ENCODE measurements at places on chromosomes 7 and 10.

- DNase-seq, result no peak
Observed at GRCh38 chr7:133784486-133785001, 342.6 kb upstream of the LRGUK start.

DNA sequence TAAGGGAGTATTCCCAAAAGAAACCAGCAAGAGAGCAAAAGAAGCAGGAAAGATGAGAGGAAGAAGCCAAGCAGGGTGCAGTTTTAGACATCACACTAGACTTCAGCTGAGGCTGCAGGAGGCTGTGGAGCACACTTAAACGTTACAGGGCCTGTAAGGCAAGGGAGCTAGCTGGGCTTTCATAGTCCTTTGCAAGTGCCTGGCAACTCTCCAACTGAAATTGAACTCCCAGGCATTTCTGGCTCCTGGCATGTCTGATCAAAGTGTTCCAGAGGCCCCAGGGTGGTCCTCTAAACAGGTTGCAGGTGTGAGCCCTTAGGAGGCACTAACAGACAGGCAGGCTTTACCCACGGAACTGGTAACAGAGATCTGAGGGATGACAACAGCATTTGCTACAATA lies 750.2 kb downstream of the XPNPEP1 start:
- no peak for DNase-seq

DNA sequence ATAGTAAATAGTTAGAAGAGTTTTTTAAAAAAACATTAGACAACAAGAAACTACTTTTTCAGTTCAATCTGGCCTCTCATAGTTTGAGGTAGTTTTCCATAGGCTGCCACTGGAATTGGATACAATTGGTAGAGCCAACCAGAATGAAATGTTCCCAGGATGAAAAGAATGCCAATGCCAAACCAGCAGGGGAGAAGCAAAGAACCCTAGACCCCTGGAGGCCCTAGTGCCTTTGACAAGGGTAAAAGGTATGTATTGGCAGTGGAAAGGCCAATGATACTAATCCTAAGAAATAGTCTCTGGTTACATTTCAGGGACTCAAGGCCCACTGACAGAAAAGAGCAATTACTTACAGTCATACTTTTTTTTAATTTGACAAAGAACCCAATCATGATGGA lies 77.4 kb upstream of the SEM1 start:
- DNase-seq, result no peak

GRCh38 chr10:8511026-8511425 lies 456.5 kb downstream of the GATA3 start:
- DNase-seq, result no peak

- DNase-seq, result peak; percentile 30
Observed at GRCh38 chr10:127243490-127244272, 47.3 kb upstream of the INSYN2A start.

- no peak for DNase-seq
Observed at GRCh38 chr10:44066527-44067255, 318.2 kb downstream of the CXCL12 start.

GRCh38 chr7:130741331-130741995 lies 7.5 kb upstream of the KLF14 start:
- no peak for DNase-seq

DNA sequence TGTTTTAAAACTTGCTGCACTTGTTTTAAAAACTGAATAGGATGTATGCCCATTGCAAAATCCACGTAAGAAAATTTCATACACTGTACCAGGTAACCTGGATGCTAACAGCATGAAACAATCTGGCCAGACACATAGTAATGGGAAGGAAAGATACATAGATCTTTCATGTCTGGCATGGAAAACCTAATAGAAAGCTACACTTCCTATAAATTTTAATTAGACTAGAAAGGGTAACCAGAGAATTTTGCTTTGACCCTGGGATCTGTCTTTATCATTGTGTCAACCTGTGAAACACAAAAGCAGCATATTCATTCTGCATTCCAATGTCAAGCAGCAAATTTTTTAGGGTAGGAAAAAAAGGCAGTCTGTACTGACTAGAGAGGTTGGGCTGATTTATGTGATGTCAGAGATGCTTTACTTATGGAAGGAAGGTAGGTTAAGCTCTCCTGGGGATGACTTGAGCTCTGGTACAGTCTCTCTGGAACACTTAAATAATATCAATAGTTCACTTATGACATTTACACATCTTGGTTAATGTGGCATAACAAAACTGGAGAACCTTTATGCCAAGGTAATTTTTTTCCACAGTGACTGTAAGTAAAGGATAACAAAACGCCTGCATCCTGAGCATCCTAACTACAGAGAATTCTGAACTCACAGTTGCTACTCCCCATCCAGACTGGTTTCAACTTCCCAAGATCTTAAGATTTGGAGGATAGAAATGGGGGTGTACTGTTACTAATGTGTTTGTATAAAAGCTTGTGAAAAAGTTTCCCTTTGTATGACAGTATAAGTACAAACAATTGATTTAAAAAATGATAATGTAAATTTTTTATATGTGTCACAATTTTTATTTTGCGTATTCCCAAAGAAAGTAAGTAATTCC lies 44.7 kb downstream of the DOCK4 start:
- DNase-seq, result no peak

DNA sequence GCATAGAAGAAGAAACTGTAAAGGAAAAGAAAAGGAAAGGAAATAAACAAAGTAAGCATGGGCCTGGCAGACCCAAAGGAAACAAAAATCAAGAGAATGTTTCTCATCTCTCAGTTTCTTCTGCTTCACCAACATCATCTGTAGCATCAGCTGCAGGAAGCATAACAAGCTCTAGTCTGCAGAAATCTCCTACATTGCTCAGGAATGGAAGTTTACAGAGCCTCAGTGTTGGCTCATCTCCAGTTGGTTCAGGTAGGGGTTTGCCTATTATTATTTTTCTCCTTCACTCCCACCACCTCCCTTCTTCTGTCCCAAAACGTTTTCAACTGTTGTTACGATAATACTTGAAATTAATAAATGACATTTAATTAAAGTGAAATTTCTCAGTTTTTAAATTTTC lies 139.6 kb downstream of the MLLT10 start:
- DNase-seq, result no peak

GRCh38 chr7:45001138-45001694 lies 1.2 kb downstream of the CCM2 start:
- DNase-seq, result no peak

- DNase-seq, result no peak
Observed at GRCh38 chr7:156639426-156640256, 933 bp upstream of the RNF32 start.

DNA sequence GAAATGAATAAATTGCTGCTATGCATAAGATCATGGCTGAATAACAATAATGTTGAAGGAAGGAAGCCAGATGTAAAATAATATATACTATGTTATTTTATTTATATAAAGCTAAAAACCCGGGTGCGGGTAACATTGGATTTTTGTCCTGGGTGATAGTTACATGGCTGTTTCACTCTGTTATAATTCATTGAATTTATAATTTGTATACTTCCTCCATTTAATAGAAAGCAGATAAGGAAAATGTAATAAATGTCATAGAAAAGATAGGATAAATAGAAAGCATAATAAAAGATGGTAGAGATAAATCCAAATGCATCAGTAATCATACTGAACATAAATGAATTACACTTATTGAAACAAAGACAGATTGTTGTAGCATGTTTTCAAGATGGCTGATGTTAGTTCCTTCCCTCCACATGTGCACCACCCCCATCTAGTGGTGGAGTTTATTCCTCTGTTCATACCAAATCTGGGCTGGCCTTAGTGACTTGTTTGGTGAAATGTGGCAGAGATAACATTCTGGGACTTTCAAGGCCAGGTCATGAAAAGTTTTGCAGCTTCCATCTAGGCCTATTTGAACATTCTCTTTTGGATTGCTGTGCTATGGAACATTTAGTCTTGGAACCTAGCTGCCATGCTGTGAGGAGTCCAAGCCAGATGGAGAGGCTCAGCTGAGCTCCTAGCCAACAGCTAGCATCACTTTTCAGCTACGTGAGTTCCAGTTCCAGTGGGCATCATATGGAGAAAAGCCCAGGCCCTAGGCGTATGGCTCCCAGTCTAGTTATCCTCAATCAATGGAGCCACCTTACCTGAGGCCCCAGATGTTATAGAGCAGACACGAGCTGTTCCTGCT lies 46.9 kb downstream of the AHCYL2 start:
- DNase-seq, result peak; percentile 67

DNA sequence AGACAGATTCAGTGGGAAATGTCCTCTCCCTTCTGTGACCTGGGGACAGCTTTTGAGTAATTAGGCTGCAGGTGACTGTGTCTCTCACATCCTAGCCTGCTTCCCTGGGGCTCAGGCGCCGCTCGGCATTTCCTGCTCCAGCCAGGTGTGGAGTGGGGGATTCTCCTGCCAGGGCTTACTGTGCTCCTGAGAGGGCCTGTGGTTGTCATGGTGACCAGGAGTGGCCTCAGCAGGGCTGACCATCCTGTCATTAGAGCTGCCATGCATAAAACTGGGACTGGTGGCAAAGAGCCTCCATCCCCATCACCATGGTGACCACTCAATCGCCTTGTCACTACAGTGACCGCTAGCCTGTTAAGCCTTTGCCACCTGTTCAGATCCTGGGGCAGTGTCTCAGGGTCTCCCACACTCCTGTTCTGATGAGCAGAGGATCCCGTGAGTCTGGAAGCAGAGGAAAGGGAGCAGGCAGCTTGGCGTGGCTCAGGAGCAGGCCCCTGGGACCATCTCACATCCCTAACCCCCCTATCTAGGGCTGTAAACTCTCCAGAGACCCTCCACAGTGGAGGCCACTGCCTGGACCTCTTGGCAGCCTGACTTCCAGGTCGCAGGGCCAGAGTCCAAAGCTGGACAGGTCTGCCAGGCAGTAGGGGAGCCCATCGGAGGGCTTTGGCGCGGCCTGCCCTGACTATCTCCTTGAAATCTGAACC lies at the start of gene GCK:
Gene GCK, minus strand, starts transcription at position 154 of the 707 bp plus-strand sequence. CDS start 486 bp downstream, outside the sequence.
- DNase-seq, result no peak

DNA sequence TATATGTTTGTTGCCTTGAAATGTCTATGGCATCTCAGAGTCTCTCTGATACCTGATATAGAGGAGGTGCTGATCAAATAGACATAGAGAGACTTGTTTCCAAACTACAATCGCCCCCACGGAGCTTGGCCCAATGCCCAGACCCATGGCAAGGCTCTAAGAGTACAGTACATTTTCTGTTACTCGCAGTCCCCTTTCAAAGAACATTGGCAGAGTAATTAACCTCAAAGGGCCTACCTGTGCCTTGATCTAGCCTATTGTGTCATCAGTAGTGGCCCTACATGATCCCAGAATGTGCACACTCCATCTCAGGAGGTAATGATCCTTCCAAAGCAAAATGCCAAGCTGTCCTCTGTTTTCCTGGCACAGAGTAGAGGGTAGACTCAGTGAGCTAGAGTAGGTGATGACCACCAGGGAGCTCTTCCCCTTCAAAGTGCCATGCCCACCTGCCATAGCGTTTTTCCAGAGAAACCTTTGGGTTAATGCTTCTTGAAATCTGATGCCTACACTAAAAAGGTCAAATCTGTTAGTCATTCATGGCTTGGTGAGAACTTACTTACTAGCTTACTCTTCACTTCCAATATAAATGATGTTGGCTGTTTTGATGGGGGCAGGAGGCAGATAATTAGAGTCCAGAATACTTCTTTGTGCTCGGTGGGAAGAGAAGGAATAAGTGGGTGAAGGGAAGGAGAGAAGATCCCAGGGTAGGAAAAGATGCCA lies 41.2 kb upstream of the ACSL5 start:
- DNase-seq, result no peak

DNA sequence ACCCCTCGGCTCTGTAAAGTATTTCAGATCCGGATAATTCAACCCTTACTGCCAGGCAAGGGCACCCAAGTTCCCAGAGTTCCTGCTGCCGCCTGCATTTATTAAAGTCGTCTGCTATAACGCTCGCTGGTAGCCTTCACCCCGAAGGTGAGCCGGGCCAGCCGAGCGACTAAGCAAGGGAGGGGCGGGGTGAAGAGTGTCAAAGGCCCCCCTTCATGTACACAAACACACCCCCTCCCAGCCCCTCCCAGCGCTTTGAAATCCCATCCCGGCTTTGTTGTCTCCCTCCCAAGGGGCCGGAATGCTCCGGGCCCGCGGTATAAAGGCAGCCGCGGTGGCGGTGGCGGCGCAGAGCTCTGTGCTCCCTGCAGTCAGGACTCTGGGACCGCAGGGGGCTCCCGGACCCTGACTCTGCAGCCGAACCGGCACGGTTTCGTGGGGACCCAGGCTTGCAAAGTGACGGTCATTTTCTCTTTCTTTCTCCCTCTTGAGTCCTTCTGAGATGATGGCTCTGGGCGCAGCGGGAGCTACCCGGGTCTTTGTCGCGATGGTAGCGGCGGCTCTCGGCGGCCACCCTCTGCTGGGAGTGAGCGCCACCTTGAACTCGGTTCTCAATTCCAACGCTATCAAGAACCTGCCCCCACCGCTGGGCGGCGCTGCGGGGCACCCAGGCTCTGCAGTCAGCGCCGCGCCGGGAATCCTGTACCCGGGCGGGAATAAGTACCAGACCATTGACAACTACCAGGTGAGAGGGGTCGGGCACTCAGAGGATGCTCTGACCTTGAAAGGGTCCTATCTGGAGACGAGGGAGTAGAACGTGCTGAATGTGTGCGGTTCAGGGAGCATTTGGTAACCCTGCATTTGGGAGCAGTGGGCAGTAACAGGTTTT lies at the start of gene DKK1:
Gene DKK1, plus strand, starts transcription at position 349 of the 889 bp plus-strand sequence. Its CDS starts 154 bp downstream, at position 503.
- peak; percentile 76 for DNase-seq

DNA sequence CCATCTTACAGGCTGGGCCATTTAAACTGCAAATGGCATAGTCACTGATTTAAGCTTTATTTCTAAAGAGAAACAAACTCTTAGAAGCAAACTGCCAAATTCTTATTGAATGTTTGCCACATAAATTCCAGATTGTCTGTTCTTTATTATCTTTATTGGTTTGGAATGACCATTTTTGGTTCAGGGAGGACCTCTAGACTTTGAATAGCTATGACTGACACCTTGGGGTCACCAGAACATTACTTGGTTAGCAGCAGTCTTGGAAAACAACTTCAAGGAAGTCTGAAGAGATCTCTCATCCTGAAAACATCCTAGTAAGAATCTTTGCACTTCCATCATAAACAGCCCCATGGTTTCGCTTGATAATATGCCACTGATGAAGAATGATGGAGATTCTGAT lies 197.1 kb downstream of the SUGCT start:
- no peak for DNase-seq

DNA sequence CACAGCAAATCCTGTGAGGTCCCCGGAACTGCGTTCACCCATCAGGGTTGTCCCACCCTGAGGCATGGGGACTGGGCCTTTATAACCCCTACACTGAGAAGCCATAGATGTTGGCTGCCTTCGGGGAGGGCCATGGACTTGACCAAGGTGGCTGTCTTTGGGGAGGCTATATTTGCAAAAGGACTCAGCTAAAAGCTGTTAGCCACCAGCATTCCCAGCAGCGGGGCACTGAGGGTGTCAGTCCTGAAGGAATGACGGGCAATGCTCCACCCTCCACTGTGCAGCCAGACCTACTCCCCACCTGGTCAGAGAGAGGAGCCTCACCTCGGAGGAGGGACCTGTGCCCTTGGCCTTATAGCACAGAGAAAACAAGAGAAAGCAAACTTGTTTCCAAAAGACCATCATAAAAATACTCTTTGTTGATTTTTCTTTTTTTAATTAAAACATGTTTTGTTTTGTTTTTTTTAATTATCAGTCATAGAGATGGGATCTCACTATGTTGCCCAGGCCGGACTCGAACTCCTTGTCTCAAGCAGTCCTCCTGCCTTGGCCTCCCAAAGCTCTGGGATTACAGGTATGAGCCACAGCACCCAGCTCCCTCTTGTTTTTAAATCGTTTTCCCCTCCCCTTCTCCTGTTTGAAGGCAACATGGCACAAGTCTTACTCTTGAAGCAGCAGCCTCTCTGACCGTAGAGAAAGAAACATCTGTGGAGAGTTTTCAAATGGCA lies 26.7 kb upstream of the CUX1 start:
- DNase-seq, result no peak

All from HCEC 1CT (cell line).